Activated CD4-positive, alpha-beta memory T cell treated with anti-CD3 and anti-CD28 coated beads, Interleukin-2, amount 10 ng/mL, durations not matched to agents 7 days and 5 days (primary cell): ENCODE measurements at places on chromosomes 5 and 9. TPM values are rescaled to one million over a fixed set of nuclear protein-coding genes. Genes with fewer than 3 reads are reported as not detected.

DNA sequence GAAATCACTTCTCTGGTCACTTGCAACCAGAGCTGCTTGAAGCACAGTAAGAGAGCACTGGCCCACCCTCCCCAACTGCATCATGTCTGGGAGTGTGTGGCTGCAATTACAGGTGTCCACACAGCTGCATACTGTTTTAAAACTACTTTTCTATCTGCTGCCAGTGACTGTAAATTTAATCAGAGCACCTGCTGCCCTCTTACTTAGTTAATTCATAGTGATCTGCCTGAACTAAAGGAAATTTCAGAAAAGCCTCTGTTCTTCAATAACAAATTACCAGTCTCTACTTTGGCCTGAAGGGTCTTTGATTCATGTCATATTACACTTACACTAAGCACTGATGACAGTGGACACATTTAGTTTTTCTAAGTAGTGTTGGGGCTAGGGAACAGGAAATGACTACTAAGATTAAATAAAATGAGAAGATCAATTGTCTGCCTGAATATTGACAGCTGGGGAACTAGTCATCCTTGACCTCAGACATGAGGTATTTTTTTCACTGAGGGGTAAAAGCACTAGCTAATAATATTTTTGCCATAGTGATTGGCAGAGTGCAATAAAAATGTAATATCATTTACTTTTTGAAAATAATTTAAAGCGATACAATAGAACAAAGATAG lies 788.9 kb upstream of the GRAMD2B start:
- no peak overlapping the region for H3K27ac ChIP-seq
- no peaks in the 10 kb centered on the region for H3K36me3 ChIP-seq
- no peak overlapping the region for H3K4me3 ChIP-seq
- H3K4me1 ChIP-seq, result no peaks in the 10 kb centered on the region
- no peak for DNase-seq

Gene MEF2C
- total RNA-seq, result not detected

DNA sequence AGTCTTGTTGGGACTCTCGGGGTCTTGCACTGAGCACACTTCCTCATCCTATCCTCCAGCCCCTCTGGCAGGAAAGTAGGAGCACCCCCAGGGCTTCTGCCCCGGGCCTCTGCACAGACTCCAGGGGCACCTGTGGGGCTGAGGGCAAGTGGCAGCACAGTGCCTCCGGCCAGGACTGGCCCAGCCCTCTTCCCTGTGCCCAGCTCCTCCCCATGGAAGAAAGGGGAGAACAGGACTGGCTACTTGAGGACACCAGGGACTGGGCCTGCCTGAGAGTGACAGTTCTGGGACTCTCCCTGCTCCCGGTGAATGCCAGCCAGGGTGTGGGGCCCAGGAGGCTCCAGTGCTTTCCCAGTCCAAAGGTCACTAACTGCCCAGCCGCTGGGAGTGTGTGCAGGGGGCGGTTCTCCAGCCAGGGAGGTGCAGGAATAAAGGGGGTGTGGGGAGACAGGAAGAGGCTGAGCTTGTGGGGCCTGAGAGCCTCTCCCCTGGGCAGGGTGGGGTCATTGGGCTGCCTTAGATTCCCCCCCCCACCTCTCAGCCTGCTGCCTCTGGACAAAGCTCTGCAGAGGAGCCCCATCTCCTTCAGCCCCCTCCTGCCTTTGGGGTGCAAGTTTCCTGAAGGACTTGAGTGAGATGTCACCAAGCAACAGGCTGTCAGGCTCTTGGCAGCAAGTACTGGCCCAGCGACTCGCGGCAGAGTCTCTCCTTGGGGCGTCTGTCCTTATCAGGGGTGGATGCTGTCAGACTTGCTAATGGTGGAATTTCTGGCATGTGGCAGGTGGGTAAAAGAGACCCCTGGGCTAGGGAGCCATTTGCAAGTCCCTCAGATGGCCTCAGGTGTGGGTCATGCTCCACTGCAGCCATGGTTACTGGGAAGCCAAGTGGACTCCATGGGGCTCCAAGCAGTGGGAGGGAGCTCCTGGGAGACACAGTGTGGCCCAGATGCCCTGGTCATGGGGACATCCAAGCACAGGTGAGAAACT lies 19.1 kb upstream of the JADE2 start:
- H3K4me3 ChIP-seq, result no peak overlapping the region
- H3K4me1 ChIP-seq, result peaks cover 58% of the 10 kb centered on the region
- no peaks in the 10 kb centered on the region for H3K36me3 ChIP-seq
- H3K27ac ChIP-seq, result no peak overlapping the region

GRCh38 chr5:126928041-126928440 lies 102.3 kb downstream of the MARCHF3 start:
- no peak for DNase-seq
- no peak overlapping the region for H3K4me3 ChIP-seq
- H3K36me3 ChIP-seq, result no peaks in the 10 kb centered on the region
- no peaks in the 10 kb centered on the region for H3K27me3 ChIP-seq
- no peaks in the 10 kb centered on the region for H3K4me1 ChIP-seq
- no peak overlapping the region for H3K27ac ChIP-seq

DNA sequence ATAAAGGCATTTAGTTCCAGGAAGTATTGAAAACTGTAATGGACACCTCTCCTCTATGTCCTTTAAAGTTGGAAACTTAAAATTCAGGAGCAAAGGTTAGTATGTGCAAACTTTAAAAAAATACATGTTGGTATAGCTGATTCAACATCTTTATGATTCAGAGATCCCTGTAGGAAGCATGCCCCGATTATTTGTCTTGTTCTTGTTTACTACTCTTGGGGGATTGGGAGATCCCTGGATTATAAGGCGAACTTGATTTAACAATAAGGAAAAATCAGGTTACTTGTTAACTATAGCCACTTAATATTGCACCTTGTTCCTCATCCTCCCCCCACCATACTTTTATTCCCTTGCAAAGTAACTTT lies 1.7 kb downstream of the F2RL1 start:
- H3K36me3 ChIP-seq, result no peaks in the 10 kb centered on the region
- H3K27ac ChIP-seq, result no peak overlapping the region
- DNase-seq, result no peak
- H3K27me3 ChIP-seq, result peaks cover 50% of the 10 kb centered on the region
- H3K4me1 ChIP-seq, result peaks cover 12% of the 10 kb centered on the region

DNA sequence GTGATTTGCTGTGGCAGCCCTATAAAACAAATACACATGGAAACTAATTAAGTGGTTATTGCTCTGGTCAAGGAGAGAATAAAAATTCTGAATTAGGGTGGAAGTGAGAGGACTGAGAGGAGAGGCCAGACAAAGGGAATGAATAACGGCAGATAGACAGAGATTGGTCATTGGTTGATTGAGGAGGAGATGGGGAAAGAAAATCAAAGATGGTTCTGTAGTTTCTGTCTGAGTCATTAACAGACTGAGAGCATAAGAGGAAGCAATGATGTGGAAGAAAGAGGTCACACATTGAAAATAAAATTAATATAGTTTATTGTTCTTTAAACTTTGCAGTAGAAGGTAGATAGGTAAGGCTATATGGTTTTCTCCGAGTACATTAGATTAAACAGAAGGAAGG lies 469.8 kb downstream of the ACTL7B start:
- H3K27me3 ChIP-seq, result no peaks in the 10 kb centered on the region
- H3K36me3 ChIP-seq, result no peaks in the 10 kb centered on the region
- no peak overlapping the region for H3K27ac ChIP-seq
- DNase-seq, result no peak
- H3K4me1 ChIP-seq, result peaks cover 4% of the 10 kb centered on the region

DNA sequence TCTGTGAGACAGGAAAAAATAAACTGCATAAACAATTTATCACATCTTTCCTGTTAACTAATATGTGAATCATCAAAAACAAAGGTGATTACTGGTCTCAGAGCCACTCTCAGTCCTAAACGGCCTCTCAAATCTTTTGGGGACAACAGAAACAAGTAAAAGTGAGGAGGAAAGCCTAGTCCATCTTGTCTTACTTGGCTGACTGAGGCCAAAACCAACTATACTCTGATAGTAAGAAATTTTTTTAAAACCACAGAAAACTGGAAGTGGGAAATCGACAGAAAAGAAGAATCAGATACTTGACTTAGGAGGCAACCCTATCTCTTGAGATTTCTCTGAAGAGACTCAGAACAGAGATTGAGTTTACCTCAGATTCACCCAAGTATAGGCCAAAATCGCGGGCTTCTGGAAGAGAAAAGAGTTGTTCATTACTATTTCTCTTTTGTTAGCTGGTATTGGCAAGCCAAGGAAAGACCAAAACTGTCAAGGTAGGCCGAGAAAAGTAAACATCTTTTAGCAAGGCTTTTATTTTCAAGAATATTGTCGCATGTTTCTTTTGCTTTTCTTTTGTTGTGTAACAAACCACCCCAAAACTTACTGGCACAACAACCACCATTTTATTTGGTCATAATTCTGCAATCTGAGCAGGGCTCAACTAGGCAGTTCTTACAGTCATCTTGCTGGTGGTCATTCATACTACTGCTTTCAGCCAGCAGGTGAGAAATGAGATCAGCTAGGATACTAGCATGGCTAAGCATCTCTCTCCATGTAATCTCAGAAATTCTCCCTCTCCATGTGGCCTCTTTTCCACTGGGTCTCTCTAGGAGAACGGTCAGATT lies 46.1 kb downstream of the RFX3 start:
- no peak for DNase-seq
- peaks cover 61% of the 10 kb centered on the region for H3K4me1 ChIP-seq
- no peak overlapping the region for H3K4me3 ChIP-seq
- H3K36me3 ChIP-seq, result peaks cover 24% of the 10 kb centered on the region

DNA sequence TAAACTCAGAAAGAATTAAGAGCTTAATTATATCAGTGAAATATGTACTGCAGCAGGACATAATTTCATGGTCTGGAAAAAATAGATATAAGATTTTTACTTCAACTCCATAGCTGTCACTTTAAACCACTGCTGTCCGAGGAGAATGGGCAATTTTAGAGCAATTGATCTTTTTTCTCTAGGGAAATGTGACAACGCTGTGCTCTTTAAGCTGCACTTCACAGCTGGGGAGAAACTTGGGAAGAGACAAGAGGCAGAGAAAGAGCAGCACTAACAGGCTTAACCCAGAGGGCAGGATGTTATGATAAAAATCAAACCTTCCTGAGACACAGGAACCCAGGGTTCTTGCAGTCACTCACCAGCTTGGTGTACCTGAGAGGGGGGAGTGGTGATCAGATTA lies 92.0 kb downstream of the SPOCK1 start:
- no peak overlapping the region for H3K4me3 ChIP-seq
- H3K36me3 ChIP-seq, result no peaks in the 10 kb centered on the region
- H3K4me1 ChIP-seq, result peaks cover 9% of the 10 kb centered on the region
- peaks cover 2% of the 10 kb centered on the region for H3K27me3 ChIP-seq
- no peak overlapping the region for H3K27ac ChIP-seq
- DNase-seq, result no peak

Gene NMUR2
- total RNA-seq, result not detected

DNA sequence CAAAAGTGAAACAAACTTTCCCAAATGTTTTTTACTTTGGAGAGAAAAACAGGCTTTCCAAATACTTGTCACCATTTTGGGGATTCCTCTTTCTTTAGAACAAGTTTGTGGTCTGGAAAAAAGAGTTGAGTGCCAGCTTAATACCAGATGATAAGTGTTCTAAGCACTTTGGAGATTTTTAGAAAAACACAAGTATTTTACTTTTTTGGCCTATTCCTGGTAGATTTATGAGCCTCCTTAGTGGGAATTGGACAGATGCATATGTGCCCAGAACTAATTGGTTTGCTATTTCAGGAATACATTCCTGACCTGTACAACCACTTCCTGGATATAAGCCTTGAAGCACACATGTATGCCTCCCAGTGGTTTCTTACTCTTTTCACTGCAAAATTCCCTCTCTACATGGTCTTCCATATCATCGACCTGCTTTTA lies 40.5 kb downstream of the GPR21 start:
- H3K36me3 ChIP-seq, result peaks cover 14% of the 10 kb centered on the region
- H3K4me1 ChIP-seq, result no peaks in the 10 kb centered on the region
- no peak for DNase-seq
- no peak overlapping the region for H3K4me3 ChIP-seq
- H3K27me3 ChIP-seq, result no peaks in the 10 kb centered on the region

Gene SLC45A2
- not detected for total RNA-seq

DNA sequence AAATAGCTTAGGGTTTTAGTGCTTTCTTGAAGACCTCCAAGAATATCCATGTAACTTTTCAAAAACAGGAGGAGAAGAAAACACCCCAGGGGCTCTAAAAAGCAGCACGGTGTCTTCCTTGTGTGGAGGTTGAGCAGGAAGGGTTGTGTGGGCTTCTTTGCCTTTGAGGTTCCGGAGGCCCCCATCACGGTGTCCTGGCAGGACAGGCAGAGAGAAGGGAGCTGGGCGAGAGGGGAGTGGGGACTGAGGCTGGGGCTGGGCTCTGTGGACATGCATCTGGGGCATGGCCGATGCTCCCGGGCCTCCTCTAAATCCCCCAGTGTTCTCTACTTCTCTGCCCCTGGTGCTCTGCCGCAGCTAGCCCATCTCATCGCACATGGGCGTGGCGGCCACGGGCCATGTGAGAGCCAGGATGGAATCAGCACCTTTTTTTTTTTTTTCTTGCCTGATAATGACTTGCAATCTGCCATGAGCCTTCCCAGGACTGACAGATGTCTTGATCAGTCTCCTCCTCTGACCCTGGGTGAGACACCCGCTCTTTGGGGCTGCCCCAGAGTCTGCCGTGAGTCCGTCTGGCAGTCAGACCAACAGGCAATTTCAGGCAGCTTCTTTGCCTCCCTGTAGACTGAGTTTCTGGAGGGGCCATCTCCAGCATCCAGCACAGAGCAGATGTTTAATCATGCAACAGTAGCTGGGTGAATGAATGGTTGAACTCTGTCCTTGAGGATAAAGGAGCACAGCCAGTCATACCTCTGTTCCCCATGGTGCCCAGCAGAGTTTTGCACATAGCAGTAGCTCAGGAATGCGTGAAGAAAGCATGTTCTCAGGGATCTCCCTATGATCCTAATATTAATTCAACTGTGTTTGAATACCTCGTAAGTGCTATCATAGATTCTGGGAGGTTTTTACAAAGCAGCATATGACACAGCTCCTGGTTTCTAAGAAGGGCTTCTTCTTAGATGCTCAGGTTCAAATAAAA lies 12.1 kb downstream of the CXCL14 start:
- peaks cover 7% of the 10 kb centered on the region for H3K27me3 ChIP-seq
- no peak overlapping the region for H3K27ac ChIP-seq
- DNase-seq, result no peak
- no peaks in the 10 kb centered on the region for H3K4me1 ChIP-seq
- no peaks in the 10 kb centered on the region for H3K36me3 ChIP-seq

DNA sequence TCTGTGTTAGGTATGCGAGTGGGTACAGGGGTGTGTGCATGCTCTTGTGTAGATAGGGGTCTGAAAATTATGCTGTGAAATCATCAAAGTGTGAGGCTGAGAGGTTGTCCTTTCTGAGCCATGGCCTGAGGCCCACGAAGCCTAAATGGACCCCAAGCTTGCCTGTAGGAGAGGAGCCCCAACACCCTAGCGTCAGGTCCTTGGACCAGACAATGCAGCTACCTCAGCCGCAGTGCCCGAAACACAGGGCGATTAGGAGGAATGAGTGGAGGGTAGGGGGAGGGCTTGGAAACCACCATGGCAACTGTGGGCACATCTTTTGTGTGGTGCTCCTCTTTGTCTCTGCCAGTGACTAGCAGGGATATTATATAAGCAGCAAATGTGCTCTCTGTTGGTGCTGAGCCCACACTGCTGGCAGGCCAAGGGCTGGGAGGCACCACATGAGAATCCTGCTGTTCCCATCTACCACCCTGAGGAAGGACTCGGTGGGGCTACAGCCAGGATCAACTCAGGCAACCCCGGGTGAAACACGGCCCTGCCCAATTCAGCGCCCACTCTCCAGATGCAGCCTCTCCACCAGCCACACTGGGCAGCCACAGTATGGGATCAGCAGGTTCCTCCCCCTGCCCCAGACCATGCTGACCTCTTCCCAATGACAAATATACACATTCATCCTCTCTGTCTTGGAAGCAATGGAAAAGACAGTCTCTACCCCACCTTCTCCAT lies 84.6 kb upstream of the FSTL4 start:
- no peak overlapping the region for H3K4me3 ChIP-seq
- H3K4me1 ChIP-seq, result peaks cover 21% of the 10 kb centered on the region
- no peaks in the 10 kb centered on the region for H3K36me3 ChIP-seq
- peaks cover 10% of the 10 kb centered on the region for H3K27me3 ChIP-seq

Gene PCDHGA6
- 0.10 TPM for total RNA-seq

Gene SPTAN1
- 321 TPM for total RNA-seq
